ENCODE measurements at places on chromosomes 2 and 18.

GRCh38 chr2:45220227-45220626 is 211.0 kb upstream of the SIX2 start:
- no peak for DNase-seq

DNA sequence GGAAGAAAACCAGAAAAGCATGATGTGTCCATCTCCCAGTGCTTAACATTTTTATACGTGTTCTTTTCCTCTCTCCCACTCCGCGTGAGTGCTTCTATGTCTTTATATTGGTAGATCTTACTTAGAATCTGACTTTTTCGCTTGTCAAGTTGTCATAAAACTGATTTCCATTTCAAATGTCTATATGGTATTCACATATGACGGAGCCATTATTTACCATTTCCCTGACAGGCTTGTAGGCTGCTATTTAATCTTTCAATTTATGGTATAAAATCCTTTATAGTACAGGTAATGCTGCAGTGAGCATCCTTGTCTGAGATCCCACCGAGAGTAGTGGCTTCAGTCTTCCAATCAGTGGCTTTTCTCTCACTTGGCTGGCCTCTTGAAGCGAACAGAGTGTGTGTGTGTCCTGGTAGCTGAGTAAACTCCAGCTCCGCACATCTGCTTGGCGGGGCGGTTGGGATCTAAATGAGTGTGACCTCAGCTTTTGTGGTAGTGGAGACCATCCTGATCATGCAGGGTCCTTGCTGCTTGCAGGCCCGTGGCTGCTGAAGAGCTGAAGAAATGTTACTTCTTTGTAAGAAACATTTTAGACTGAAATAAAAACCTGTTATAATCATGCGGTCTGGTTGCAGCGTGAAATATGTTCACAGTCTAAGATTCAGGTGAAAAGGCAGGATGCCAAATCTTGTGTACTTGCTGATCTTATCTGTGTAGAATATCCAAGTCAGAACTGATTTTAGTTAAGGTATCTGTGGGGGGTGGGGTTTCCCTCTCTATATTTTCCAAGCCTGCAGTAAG is 40.2 kb downstream of the INPP4A start:
- no peak for DNase-seq

DNA sequence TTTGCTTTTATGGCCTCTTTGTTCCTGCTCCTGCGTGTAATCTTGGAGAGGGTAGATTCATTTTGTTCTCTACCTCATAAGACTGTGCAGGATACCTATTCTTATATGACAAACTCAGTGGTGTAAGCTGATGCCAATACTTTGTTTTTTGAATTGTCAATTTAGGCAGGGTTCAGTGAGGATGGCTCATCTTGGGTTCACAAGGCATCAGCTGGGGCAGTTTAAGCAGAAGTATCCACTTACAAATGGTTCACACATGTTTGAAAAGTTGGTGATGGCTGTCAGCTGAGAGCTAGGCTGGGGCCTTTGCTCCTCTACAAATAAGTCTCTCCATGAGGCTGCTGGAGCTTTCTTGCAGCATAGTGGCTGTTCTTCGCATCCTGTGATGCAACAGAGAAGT is 920.6 kb upstream of the PIK3C3 start:
- DNase-seq: no peak

DNA sequence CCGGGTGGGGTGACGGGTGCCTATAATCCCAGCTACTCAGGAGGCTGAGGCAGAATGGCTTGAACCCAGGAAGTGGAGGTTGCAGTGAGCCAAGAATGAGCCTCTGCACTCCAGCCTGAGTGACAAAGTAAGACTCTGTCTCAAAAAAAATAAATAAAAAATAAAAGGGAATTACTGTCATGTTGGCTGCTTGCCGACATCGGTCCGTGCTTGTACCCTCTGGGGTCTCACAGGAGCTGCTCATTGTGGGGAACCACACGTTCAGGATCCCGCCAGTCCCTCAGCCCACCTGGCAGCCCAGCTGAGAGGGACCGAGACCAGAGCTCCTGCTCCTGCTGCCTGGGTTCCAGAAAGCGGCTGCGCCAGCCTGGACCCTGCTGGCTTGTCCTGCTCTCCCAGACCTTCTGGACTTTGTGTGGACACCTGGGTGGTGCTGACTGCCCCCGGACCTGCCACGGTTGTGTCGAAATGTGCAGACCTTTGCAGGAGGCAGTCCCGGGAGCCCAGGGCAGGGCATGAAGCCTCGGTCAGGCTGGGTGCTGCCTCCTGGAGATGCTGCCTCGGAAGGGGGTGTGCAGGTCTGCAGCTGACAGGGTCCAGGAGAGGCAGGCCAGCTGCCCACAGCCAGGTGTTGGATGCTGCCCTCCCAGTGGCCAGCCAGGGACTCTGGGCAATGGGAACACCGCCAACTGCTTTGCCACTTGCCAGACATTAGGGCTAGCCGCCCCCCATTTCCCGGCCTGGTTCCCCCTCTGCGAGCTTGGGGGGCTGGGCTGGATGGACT is 16.4 kb downstream of the KLF11 start:
- no peak for DNase-seq

DNA sequence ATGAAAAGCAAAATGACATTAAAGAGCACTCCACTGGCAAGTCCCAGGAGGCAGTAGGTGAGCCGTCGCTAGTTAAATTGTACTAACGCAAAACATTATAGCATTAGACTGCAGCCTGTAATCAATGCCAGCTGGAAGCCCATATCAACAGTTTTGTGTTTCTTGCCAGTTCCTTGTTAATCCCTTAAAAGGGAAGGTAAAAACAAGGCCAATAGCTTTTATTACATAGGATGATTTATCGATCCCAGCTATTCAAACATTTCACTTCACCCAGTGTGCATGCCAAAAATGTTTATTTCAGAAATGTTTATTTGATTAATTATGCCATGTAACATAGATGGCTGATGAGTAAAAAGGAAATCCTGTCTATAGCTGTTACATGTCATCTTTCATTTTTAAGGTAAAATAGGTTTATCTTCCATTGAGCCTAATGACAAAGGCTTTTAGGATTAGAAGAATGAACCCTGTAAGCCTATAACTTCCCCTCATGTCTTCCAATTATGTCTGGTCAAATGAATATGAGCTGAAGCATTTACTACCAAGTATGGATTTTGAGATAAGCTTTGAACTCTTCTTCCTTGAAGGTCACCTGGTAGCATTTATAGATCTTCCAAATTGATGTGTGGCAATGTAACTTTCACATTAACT is 591.2 kb downstream of the RNF144A start:
- DNase-seq: no peak
